ENCODE measurements at places on chromosomes 7 and 10.

- DNase-seq: no peak
Observed at GRCh38 chr7:69610374-69611084, 12.3 kb downstream of the AUTS2 start.

DNA sequence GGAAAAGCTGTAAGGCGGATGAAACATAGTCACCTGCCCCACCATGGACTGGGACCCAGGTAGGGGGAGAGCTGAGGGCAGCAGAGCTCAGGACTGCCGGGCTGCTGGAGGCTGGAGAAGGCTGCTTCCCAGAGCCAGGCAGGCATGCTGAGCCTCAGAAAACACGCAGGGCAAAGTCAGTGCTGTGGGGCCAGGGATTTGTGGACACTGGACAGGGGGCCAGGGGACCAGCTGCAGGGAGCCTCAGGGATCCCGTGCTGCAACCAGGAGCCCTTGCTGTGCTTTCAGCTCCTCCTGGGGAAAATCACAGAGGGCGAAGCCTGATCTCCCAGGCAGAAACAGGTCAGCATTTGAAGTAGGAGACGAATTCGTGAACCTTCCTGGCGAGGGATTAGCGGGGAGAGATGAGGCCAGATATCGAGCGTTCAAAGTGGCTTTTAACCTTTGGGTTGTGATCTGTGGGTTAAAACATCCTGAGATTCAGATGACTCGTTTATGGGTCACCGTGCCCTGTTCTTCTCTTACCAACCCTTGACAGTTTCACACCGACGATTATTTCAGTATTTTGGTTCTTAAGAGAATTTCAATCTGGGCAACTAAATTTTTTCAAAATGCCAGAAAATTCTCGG lies 85.6 kb upstream of the SHH start:
- DNase-seq: no peak

- DNase-seq: no peak
Observed at GRCh38 chr10:117609095-117609795, 66.7 kb downstream of the EMX2 start.

DNA sequence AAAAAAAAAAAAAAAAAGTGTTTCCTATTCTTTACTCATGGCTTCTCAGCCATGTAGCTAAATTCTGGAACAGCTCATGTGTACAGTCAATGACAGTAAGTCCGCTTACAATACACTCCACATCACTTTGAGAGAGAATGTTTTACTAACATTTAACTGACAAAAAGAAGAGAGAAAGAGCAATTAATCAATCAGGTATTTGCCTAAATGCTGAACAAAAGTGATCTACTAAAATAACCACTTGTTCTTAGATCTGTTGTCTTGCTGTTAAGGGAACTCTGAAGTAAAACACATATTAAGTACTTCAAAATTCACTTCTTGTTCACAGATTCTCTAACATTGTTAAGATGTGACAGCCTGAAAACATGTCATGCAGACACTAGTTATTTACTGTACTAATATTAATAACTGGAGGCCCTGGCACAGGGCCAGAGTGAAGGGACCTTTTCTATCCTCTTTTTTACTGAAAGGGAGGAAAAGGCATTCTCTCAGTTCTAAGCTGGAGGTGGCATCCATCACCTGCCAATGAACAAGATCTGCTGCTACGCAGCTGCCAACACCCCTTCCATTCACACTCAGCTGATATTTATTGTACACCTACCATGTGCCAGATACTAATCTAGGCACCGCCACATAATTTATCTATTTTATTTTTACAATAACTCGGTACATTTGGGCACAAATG lies 72.6 kb downstream of the AHR start:
- DNase-seq: no peak

DNA sequence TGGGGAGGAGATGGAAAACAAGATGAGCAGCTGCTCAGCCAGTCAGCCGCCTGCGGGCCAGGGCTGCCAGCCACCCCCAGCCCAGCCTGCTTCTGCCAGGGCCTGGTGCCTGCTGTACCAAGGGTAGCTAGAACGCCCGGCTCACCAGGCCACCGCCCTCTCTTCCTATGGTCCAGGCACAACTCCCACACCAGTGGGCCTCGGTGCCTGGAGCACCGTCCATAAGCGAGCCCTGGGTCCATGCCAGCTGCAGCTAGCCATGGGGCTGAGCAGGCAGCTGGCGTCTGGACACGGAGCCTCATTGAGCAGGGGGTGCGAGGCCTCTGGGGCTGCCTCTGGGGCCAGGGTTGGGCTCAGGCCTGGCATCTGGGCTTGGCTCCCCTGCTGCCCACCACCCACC lies 8.5 kb upstream of the RABGEF1 start:
- DNase-seq: no peak

DNA sequence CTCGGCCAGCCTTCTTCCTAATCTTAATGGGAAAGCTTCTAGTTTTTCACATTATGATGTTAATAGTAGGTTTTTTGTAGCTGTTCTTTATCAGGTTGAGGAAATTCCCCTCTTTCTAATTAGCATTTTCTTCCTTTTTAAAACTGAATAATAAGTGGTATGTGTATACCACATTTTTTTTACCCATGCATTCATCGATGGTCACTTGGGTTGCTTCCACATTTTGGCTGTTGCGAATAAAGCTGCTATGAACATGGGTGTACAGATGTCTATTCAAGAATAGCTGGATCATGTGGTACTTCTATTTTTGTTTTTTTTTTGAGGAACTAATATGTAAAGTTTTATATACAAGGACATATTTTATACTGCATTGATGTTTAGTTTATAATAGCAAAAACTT lies 44.3 kb downstream of the NRF1 start:
- no peak for DNase-seq

GRCh38 chr10:44506386-44506785 lies 121.5 kb upstream of the CXCL12 start:
- DNase-seq: no peak

- DNase-seq: no peak
Observed at GRCh38 chr10:91210014-91210413, 10.4 kb upstream of the PCGF5 start.

GRCh38 chr10:103149991-103150622 lies 43.0 kb downstream of the NT5C2 start:
- no peak for DNase-seq

GRCh38 chr7:157702311-157703023 lies 365.7 kb downstream of the DNAJB6 start:
- no peak for DNase-seq

DNA sequence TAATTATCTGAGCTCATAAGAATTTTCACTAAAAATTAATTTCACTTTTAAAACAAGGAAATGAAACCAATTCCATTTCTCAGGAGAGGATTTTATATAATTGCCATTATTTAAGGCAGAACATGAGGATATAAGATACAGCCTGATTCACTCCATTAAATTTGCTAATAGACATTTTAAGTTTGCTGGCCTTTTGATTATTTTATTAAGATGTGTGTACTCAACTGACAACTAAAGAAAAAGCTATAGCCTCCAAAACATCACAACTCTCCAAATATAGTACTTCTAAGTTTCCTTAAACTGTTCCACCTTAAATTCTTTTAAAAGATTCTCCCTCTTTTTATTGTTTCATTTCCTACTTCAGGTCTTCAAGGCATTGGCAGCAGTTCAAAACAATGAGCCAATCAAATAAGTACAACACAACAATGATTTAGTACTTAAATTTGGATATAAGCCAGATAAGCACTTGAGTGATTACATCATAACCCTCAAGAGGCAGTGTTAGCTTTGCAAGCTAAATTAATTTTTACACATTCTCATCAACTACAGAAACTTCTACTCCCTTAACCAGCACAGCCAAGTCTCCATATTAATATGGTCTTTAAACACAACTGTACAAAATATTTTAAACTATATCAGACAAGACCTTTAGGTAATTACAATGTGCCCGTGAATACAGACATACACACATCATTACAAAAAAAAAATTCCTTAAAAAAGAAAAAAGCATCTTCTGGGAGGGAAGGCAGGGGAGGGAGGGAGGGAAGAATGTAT lies 121.8 kb downstream of the KMT2C start:
- DNase-seq: no peak

- DNase-seq: no peak
Observed at GRCh38 chr10:29099001-29099400, 189.9 kb upstream of the LYZL1 start.

DNA sequence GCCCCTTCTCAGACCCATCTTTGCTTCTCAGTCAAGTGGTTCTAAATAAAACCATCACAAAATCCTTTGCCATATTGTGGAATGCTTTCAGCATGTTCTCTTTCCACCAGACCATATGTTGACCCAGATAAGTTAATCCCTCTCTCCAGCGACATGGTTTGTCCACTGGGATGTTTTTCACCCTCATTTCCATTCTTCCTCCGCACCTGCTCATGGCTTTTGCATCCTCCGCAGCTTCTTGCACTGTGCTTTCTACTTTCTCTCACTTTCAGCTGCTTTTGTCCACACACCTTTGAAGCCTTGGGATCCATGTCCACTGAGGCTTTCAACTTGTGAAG lies 52.3 kb upstream of the WAC start:
- DNase-seq: no peak

DNA sequence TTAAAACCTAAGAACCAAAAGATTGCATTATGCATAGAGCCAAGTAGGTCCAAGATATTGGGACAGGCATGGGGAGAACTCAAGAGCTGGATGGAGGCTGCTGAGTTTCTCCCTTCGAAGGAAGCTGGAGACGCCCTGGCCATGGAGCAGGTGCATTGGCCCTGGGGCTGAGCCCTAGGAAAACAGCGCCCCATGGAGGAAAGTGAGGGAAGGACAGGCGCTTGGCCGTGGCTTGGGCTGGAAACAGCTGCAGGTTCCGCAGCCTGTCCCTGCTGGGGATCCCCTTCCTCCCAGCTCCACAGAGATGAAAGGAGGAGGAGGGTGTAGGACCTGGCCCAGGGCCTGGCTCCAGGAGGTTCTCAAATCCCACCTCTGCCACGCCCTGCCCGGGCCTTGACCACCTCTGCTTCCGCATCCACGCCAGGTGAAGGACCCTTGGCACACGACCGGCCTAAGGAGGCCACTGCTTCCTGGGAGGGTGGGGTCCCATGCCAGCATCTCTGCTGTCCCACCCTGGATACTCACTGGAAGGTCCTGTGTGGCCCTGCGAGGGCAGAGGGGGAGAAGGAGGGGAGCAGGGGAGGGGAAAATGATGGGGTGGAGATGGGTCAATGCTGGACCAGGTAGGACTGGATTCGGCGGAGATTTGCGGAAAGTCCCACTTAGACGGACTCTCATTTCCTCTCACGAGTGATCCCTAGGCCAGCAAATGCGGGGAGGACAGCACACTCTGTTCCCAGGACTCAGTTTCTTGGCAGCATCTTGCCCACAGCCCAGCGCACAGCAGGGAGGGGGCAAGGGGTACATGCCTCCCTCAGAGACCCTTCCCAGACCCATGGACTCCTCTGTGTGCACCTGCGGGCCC lies 258.6 kb upstream of the TCERG1L start:
- no peak for DNase-seq

DNA sequence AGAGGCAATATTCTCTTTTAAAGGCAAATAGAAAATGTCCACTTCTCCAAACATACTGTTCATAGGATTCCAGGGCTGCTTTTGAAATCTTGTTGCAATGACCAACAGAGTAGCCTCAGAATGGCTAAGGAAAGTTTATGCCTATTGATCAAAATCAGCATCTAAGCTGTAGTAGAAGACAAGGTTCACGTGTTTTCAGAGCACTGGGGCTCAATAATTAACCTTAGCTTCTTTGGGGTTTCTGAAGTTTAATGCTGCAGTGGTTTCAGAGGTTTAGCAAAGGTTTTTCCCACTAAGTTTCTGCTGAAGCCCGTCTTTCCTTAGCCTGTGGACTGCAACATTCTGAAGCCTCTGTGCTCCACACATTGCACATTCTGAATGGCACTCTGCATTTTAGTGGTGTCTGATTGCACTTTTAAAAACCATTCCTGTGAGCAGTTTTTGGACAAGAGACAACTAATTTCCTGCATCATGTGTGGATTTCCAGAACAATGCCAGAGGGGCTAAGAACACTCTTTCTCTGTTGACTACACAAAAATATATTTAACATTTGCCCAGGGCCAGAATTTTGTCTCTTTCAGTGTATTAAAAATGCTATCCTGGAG lies 342.5 kb downstream of the PTEN start:
- no peak for DNase-seq

DNA sequence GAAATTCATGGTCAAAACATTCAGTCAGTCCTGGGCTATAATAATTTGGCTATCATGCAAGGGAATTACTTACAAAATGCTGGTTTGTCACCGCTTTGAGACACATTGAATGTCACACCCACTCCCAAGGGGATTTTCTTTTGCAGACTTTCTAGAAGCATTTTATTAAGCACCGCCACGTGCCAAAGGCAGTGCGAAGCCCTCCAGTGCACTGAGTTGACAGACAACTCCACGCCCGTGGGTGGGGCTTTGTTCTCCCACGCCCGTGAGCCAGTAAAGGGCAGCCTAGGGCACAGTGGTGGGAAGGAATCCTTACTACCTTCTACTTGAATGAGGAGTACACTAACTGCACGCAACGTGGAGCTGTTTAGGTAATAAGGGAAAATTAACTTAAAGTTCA lies 515.8 kb downstream of the KCNMA1 start:
- DNase-seq: no peak

GRCh38 chr10:90352288-90352687 lies 505.6 kb downstream of the HTR7 start:
- no peak for DNase-seq

DNA sequence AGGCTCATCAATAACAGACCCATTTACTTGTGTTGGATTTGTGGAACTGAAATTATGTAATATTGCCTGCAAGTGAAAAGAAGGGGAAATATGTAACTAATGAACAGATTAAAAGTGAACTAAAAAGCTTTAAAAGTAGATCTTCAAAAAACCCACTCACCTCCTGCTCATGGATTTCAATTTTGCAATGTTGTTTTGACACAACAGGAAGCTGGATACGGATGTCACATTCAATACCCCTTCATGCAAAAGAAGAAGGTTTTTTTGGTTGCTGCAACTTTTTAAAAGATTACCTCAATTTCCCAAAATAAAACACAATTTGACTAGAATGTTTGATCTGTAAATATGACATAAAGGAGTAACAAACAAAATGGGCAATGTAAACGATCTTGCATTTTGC lies 3.3 kb downstream of the MKI67 start:
- no peak for DNase-seq

GRCh38 chr10:71426058-71426605 lies 29.4 kb downstream of the CDH23 start:
- no peak for DNase-seq

- DNase-seq: no peak
Observed at GRCh38 chr7:85897967-85898366, 711.1 kb upstream of the SEMA3D start.

DNA sequence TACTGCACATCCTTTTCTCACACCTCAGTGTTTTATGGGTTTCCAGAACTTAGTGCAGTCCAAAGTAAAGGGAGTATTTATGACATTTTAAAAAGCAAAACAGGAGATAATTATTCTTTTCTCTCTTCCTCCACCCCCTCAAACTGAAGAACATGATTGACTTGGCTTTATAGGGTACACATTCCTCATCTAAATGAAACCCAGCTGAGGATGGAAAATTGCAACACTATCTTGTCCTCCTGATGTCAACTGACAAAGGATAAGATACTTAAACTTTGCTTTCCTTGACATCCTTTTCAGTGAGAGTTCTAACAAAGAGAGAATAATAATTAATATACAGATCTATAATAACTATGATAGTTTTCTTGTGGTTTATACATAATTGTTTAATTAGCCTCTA lies 299.1 kb downstream of the BBS9 start:
- no peak for DNase-seq

Data from caudate nucleus (tissue), 63 donors.